Smooth muscle cell of trachea (primary cell): ENCODE measurements at places on chromosomes 1 and 21. TPM values are rescaled to one million over a fixed set of nuclear protein-coding genes. Genes with fewer than 3 reads are reported as not detected.

The DHX9 gene
- 104 and 181 TPM in 2 replicates for total RNA-seq

The OR2T35 gene
- not detected in 2 replicates for total RNA-seq

The SPRR2F gene
- not detected in 2 replicates for total RNA-seq

The SPRR2D gene
- not detected in 2 replicates for total RNA-seq

The OPTC gene
- not detected in 2 replicates for total RNA-seq

The KCNN3 gene
- under 0.01 TPM in 2 replicates for total RNA-seq

The AQP10 gene
- total RNA-seq = under 0.01 TPM in 1 of 2 replicates, not detected in the other

The CLCA1 gene
- 0.15 and 0.17 TPM in 2 replicates for total RNA-seq

The FNDC10 gene
- 1.6 and 4.1 TPM in 2 replicates for total RNA-seq

The BACH1 gene
- total RNA-seq = 75.2 and 95.8 TPM in 2 replicates

The NR1I3 gene
- total RNA-seq = not detected in 2 replicates

The MRPS15 gene
- 66.7 and 102 TPM in 2 replicates for total RNA-seq

The ADAM30 gene
- not detected in 2 replicates for total RNA-seq

The SPRR4 gene
- total RNA-seq = not detected in 2 replicates

The KANK4 gene
- 0.15 TPM in 1 of 2 replicates, not detected in the other for total RNA-seq

The KIAA0040 gene
- under 0.01 and 0.17 TPM in 2 replicates for total RNA-seq

The TBCE gene
- 18.2 and 23.2 TPM in 2 replicates for total RNA-seq

The FAM43B gene
- total RNA-seq = 0.33 TPM in 1 of 2 replicates, not detected in the other

The TLR5 gene
- 0.17 TPM in 1 of 2 replicates, not detected in the other for total RNA-seq

The PTPN7 gene
- not detected in 2 replicates for total RNA-seq

The GPR25 gene
- not detected in 2 replicates for total RNA-seq

The RUNX1 gene
- total RNA-seq = 16.0 and 29.9 TPM in 2 replicates

The ATP1A2 gene
- 0.58 and 5.8 TPM in 2 replicates for total RNA-seq

The ABL2 gene
- 37.7 and 45.8 TPM in 2 replicates for total RNA-seq

The RGS1 gene
- not detected in 2 replicates for total RNA-seq

The NPHS2 gene
- total RNA-seq = not detected in 2 replicates

The THAP3 gene
- 25.5 and 32.7 TPM in 2 replicates for total RNA-seq

The CYP4A11 gene
- total RNA-seq = not detected in 2 replicates

The FCMR gene
- total RNA-seq = 0.29 TPM in 1 of 2 replicates, not detected in the other

The FAM151A gene
- total RNA-seq = not detected in 2 replicates

The NCAM2 gene
- total RNA-seq = 9.3 and 14.8 TPM in 2 replicates

The KLF17 gene
- total RNA-seq = under 0.01 and 0.17 TPM in 2 replicates

The L1TD1 gene
- total RNA-seq = 0.17 and 0.29 TPM in 2 replicates

The FABP3 gene
- total RNA-seq = 39.5 and 109 TPM in 2 replicates

The STUM gene
- under 0.01 TPM in 1 of 2 replicates, not detected in the other for total RNA-seq

The ST6GALNAC3 gene
- total RNA-seq = 0.73 and 0.99 TPM in 2 replicates

The HS2ST1 gene
- total RNA-seq = 36.1 and 53.1 TPM in 2 replicates

The SH2D2A gene
- not detected in 2 replicates for total RNA-seq

The CYP4Z1 gene
- not detected in 2 replicates for total RNA-seq

The FCRL1 gene
- not detected in 2 replicates for total RNA-seq

The MIXL1 gene
- total RNA-seq = under 0.01 TPM in 1 of 2 replicates, not detected in the other

The CDCA8 gene
- total RNA-seq = 1.5 and 16.4 TPM in 2 replicates

The MRAP gene
- 0.17 TPM in 1 of 2 replicates, not detected in the other for total RNA-seq

The BARHL2 gene
- not detected in 2 replicates for total RNA-seq

The CR1 gene
- total RNA-seq = under 0.01 TPM in 1 of 2 replicates, not detected in the other

The PLXNA2 gene
- 1.9 and 2.8 TPM in 2 replicates for total RNA-seq

The HTR6 gene
- under 0.01 TPM in 1 of 2 replicates, not detected in the other for total RNA-seq

The SARS1 gene
- 262 and 277 TPM in 2 replicates for total RNA-seq

The OLIG1 gene
- not detected in 2 replicates for total RNA-seq
